Prostate gland (tissue), 2 donors: ENCODE measurements at places on chromosomes 6 and 20.

- H3K36me3 ChIP-seq = no peaks in the 10 kb centered on the region
- DNase-seq = no peak
- H3K27me3 ChIP-seq = no peaks in the 10 kb centered on the region
- H3K4me1 ChIP-seq = no peaks in the 10 kb centered on the region
- H3K4me3 ChIP-seq = no peak overlapping the region
Observed at GRCh38 chr6:6829872-6830685, 241.6 kb downstream of the LY86 start.

GRCh38 chr6:29651413-29652197, 5.3 kb upstream of the MOG start:
- no peak for DNase-seq
- H3K4me1 ChIP-seq = no peaks in the 10 kb centered on the region
- no peak overlapping the region for H3K4me3 ChIP-seq
- H3K27ac ChIP-seq = no peak overlapping the region

- peaks cover 12% of the 10 kb centered on the region for H3K4me1 ChIP-seq
- no peaks in the 10 kb centered on the region for H3K36me3 ChIP-seq
- H3K4me3 ChIP-seq = no peak overlapping the region
- H3K27ac ChIP-seq = no peak overlapping the region
Observed at GRCh38 chr20:62627901-62628612, 14.2 kb upstream of the SLCO4A1 start.

DNA sequence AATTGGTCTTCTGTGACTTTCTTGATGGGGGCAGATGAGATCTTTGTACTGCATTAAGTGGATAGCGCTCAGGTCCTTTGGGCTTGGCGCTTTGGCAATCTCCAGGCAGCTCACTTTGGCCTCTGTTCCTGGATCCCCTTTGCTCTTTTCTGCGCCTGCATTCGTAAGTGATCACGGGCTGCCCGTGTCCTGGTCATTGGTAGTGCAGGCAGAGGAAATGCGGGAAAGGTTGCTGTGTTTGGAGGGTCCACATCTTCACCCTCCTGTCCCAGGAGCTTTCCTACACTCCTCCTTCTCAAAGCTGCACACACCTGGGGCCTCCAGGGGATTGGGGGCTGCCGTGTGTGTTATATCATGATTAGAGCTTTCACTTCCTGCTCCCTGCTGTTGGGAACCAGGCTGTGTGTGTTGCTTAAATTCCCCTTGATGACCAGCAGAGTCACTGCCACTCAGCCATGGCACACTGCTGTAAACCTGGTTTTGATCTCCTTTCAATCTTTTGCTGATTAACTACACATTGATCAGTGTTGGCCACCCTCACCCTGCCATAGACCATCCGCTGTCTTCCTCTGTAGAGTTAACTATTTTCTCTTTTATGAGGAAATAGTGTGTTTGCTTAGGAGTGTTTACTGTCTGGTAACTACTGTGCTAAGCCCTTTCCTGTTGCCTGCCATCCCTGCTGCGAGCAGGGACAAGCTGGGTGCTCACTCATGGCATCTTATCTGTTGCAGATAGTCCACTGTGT, 13.0 kb upstream of the SNHG17 start:
- H3K36me3 ChIP-seq = no peaks in the 10 kb centered on the region
- no peak for DNase-seq
- no peaks in the 10 kb centered on the region for H3K4me1 ChIP-seq
- H3K27me3 ChIP-seq = no peaks in the 10 kb centered on the region
- no peak overlapping the region for H3K4me3 ChIP-seq

- H3K4me1 ChIP-seq = no peaks in the 10 kb centered on the region
- no peaks in the 10 kb centered on the region for H3K36me3 ChIP-seq
- no peak for DNase-seq
Observed at GRCh38 chr6:118825661-118826060, 68.3 kb upstream of the ASF1A start.

GRCh38 chr6:130981409-130981808, 81.6 kb downstream of the EPB41L2 start:
- H3K4me3 ChIP-seq = no peak overlapping the region
- H3K27me3 ChIP-seq = no peaks in the 10 kb centered on the region
- H3K4me1 ChIP-seq = no peaks in the 10 kb centered on the region
- no peak for DNase-seq
